Naive thymus-derived CD8-positive, alpha-beta T cell (primary cell): ENCODE measurements at places on chromosomes 5 and 9.

- DNase-seq = no peak
Observed at GRCh38 chr5:39052141-39052540, 22.1 kb downstream of the RICTOR start.

GRCh38 chr5:111670826-111671492, 86.0 kb downstream of the NREP start:
- no peak for DNase-seq

DNA sequence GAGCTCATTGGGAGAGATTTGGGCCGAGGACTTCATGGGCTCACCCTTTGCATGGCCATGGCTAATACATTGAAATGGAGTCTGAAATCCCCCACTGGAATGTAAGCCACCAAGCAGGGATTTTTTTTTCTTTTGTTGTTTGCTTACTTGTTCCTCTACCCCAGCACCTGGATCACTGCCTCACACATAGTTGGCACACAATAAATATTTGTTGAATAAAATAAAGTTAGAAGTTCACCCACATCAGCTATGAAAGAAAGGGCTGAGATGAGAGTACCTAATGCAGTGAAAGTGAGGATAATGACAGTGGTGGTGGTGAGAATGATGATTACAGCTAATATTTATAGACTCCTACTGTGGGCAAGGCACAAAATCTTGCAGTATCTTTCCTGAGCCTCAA, 98.1 kb upstream of the ANXA1 start:
- no peak for DNase-seq

DNA sequence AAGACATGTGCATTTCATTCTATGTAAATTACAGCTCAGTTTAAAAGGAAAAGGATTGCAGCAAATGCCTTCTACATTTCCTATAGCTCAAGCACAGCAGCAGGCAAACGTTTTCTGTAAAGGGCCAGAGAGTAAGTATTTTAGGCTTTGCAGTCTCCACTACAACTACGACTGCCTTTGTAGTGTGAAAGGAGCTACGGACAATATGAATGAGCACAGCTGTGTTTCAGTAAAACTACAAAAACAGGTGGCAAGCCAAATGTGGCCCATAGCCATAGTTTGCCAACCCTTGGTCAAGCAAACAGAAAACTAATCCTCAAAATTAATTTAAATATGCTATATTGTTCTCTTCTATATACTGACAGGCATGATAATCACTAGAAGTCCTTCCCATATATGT, 7.2 kb downstream of the PTBP3 start:
- no peak for DNase-seq

DNA sequence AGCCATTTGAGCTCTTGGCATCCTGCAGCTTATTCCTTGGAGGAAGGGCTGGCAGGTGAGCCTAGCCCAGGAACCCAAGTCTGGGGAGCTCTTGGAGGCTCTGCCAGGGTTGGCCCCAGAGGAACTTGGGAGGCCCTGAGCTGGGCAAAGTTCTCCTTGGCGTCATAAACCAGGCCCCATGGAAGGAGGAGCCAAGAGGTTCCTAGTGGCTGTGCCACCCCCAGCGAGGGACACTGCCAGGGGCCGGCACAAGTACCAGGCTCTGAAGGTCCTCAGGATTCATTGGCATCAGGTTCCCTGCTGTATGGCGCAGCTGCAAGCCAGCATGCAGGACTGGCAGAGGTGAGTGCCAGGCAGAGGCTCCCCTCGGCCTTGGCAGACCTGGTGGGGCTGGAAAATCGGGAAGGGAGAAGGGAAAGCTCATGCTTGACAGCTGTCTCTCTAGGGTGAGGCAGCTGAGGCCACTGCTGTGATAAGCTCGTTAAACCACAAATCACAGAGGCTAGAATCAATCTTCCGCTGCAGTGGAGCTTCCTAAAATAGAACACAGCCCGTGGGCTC, 54.6 kb upstream of the SYNPO start:
- no peak for DNase-seq
